ENCODE measurements at places on chromosomes 2 and 18. TPM values are rescaled to one million over a fixed set of nuclear protein-coding genes. Genes with fewer than 3 reads are reported as not detected.

DNA sequence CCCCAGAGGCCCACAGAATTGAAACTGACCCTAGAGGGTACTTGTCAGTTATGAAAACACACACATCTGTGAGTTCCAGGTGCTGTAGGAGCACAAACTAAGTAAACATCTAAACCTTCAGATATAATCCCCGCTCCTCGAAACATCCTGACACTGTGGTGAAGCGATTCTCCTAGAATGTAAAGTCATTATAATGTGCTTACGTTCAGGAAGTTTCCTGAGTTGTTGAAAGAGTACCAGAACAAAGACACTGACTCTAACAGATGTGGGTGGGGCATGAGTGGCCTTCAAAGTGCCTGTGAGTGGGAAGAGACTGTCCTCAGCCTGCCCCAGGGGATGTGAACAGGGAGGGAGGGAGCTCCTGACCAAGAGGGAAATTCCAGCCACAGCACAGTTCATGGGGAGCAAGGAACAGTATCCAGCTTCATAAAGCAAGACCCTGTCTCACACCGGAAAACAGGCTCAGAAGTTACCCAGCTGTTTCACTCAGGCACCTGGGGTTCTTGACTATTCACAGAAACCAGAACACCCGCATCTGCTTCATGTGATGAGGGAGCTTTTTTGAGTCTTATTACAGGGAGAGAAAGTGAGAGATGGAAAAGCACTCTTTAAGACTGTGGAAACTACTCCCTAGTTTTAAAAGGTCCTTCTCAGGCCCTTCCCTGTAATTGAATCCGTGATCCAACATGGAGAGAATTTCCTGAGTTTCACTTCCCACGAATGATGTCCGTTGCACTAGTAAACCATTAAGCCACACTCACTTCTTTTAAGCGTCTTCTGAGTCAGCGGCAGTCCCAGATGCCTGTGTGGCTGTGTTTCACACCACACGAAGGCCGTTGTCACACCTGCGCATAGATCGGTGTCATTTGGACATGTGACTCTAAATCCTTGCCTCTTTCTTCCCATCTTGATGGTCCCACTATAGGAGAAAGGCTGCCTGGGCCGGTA, 88.6 kb upstream of the EML6 start:
- no peak for DNase-seq

GRCh38 chr2:19120941-19121750, 237.3 kb downstream of the OSR1 start:
- no peak for DNase-seq

DNA sequence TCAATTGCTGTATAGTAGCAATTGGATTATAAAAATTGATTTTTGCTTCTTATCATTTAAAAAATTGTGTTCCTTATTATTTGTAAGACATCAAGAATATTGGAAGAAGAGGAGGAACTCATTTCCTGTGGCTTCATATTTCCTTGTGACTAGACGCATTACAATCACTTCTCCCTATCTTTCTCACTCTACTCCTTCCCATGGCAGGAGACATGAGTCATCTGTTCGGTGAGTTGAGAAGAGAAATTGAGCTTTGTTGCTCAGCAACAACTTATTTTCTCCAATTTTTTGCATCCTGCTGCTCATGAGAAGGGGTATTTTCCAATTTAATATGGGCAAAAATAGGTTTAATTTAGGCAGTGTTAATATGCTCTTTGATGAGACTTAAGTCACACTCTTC, 1783.9 kb downstream of the SUCLG1 start:
- no peak for DNase-seq

GRCh38 chr2:60746318-60746717, 9.8 kb upstream of the PAPOLG start:
- DNase-seq, result no peak

DNA sequence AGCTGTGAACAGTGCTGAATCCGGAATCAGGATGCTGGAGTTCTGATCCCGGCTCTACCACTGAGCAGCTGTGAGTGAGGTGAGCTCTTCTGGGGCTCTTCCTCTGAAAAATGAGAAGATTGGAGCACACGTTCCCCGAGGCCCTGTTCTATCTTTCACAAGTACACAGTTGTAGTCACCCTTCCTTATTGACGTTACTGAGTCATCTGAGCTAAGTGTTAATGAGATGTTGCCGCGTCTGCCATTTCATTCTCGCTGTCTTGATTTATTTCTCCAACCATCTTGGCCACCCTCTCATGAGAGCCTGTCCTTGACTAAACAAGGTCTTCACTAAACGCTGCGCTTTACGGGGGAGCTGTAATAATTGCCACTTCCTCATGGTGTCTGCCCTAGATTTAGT, 31.9 kb upstream of the EFR3B start:
- DNase-seq, result no peak

- DNase-seq, result no peak
Measured at GRCh38 chr2:118784860-118785259, 62.6 kb downstream of the EN1 start.

GRCh38 chr18:45155526-45155925, 459.8 kb upstream of the SLC14A2 start:
- DNase-seq, result no peak

REG3G gene
- not detected for polyA plus RNA-seq

SIX3 gene
- polyA plus RNA-seq, result not detected
